ENCODE measurements at places on chromosomes 1 and 21.

- DNase-seq, result no peak
Measured at GRCh38 chr1:230262867-230263567, 163.1 kb downstream of the PGBD5 start.

GRCh38 chr1:47608296-47608875 lies 170.5 kb downstream of the FOXD2 start:
- DNase-seq, result peak; percentile 17

DNA sequence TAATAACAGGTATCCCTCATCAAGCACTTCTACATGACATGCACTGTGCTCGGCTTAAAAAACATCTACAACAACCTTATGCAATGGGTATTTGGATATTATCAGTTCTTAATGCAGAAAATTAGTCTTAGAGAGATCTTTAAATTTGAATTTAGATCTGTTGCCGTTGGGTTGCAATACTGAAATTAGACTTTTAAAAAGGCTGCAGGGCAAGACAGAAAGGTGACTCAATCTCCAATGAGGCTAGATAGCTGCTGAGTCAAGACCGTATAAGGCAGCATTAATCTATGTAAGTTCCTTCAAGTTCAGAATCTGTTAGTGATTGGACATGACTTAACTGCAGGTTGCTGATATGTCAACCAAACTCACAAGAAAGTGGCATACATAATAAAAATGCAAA lies 37.3 kb downstream of the OLFM3 start:
- no peak for DNase-seq

GRCh38 chr1:208433086-208433485 lies 188.9 kb upstream of the PLXNA2 start:
- no peak for DNase-seq
